ENCODE measurements at places on chromosomes 7 and 10.

- no peak for DNase-seq
These were observed 20.1 kb downstream of the PPP1R17 start for GRCh38 chr7:31707089-31707488.

- peak; percentile 34 for DNase-seq
These were observed 185.9 kb upstream of the DKK1 start for GRCh38 chr10:52128056-52128683.

- peak; percentile 40 for DNase-seq
These were observed 264.1 kb downstream of the OTUD1 start for GRCh38 chr10:23702977-23703414.

GRCh38 chr10:115706026-115706425, 567.0 kb downstream of the GFRA1 start:
- DNase-seq: no peak

DNA sequence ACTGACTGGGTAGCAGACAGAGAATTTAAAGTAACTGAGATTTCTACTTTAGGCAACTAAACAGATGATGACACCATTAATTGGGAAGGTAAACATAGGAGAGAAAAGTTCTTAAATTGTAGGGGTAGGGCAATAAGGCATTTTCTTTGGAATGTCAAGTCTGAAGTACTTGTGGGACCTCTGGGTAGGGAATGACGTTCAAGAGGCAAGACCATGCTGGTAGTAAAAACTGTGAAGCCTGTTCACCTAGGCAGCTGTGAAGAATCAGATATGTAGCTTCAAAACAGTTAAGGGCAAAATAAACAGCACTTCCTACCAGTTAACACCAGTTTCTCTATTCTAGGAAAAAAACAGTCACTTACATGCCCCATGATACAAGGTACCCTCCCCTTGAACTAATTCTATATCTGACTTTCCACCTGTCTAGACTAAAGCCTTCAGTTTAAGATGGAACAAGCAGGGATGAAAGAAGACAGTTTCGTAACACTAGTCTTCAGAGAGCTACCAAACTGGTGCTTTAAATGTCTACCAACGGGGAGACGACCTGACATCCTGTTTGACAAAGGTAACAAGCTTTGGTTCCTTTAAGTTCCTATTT, 63.1 kb upstream of the KCNIP2 start:
- no peak for DNase-seq

DNA sequence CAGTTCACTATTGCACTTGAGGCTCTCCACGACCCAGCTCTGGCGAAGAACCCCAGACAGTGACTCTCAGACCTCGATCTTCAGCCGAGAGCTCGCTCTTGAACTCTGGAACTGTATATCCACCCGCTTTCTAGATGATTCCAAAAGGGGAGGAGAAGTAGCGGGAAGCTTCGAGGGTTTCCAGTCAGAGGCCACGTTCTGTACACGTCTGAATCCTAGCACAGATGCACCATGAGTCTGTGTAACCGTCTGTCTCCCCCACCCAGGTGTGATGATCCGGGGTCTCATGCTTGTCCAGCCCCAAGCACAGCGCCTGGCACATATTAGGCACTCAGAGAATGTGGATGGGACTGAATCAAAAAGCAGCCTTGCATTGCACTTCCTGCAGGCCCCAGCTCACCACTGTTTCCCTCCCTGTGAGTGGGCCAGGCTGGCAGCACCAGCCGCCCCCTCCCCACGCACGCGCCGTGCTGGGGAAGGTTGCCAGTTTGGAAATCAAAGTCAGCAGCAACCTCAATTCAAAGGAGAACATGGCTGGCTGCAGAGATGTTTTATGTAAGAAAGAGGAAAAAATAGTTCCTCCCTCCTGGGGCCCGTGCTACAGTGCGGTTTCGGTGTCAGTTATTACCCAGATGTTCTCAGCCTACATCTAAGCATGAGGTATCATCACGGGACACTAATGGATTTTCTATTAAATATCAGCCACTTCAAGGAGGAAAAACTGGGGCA, 5.7 kb downstream of the GRID2IP start:
- DNase-seq: no peak

GRCh38 chr10:121069061-121069850, 218.1 kb downstream of the WDR11 start:
- no peak for DNase-seq

DNA sequence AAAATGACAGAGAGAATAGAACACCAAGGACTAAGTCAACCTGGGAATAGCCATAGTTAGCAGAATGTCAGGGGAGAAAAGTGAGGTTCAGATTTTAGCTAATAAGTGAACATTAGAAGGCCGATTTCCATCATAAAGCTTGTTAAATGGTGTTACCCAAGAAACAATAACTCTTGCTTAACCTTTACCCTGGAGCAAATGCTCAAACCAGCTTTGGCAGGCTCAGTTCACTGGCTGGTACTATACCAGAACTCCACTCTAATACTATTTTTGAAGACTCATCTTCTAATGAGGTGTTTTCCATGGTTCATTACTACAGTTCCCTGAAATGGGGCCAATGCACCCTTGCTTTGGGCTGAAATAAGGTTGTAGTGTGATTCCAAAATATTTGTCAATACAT, 61.3 kb downstream of the RNLS start:
- no peak for DNase-seq

DNA sequence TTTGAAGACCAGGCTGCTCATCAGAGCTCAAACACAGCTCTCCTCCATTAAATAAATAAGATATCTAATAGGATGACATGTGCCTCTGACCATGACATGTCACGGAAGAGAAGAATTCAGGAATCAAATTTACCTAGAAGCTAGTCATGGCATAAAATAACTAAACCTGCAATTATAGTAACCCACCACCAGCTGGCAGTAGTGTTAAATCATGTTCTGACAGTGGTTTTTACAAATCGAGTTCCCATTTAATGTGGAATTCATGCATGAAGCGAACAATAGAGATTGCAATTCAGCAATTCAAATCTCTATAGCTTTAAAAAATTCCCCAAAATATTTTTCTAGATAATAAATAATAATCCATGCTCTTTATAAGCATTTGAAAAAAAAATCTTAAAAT, 74.6 kb upstream of the IKZF1 start:
- no peak for DNase-seq

- DNase-seq: no peak
These were observed 73.3 kb upstream of the COL13A1 start for GRCh38 chr10:69728335-69728870.

DNA sequence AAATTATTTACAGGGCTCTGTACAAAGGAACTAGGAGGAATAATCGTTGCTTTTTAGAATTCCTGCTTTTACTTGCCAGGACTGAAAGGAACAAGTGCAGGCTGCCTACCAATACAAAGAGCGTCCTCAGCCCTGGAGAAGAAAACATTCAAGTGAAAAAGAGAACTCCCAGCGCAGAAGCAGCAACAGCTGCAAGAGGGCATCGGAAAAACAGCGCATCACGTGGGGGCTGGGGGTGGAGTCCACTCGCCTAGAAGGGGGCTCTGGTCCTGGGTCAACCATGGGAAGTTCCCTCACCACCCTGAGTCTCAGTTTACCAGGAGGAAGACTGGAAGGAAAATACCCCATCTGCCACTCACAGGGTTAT, 385 bp upstream of the C10orf90 start:
- no peak for DNase-seq

GRCh38 chr7:34463830-34464229, 194.2 kb upstream of the NPSR1 start:
- DNase-seq: no peak

DNA sequence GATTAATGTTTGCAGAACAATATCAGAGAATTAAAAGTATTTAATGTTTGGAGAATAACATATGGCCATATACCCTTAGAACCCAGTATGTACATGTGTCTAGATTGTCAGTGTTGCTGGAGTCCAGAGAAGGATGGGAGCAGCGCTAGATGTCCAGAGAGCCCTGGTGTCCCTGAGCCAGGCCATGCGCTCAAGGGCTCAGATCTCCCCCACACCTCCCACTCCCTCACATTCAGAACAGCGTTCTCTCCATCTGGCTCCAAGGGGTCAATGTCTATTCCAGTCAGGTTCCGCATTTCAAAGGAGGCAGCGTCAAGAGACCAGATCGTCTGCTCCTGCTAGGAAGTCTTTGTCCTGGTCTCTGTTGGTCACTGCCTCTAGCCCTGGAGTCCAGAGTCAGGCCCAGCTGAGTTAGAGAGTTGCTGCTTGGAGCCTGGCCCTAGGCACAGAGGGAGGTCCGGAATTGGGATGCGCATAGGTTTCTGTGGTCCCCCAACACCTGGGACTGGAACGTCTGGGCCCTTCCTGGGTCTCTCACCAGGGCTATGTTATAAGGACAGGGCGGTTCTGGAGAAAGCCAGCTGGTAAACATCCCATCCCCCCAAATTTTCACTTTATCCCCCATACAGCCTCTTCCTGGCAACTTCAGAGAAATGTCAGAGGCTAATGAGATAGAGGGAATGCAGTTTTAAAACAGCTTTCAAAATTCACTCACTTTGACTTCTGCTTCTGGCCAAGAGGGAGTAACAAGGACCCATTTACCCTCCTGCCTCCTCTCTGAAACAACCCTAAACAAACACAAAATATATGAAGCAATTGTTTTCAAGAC, 6.5 kb upstream of the WDR86 start:
- DNase-seq: no peak

DNA sequence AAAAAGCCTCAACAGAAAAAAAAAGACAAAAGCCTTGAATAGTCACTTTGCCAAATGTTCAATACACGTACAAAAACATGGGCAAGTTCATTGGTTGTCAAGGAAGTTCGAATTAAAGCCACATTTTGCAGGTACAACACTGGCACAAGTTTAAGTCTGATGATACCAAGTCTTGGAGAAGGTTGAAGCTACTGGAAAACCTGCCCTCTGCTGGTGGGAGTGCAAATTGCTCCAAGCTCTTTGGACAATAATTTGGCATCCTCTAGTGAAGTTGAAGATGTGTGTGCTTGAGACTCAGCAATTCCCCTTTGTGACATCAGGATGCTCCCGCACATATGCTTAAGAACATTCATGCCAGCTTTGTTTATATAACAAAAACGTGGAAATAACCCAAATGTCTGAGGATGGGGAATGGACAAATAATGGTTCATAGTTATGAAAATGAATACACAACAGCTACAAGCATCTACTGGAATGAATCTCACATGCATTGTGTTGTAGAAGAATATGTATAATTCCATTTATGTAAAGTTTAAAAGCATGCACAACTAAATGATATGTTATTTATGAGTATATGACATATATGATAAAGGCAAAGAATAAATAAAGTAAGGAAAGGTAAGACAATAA, 120.0 kb upstream of the PLPP4 start:
- DNase-seq: peak; percentile 30

GRCh38 chr7:130923365-130923764, 189.4 kb upstream of the KLF14 start:
- no peak for DNase-seq

- no peak for DNase-seq
These were observed 80.4 kb downstream of the ZNRF2 start for GRCh38 chr7:30364773-30365172.

GRCh38 chr7:77442636-77443035, 26.5 kb upstream of the GSAP start:
- no peak for DNase-seq

- no peak for DNase-seq
These were observed 183.3 kb downstream of the JCAD start for GRCh38 chr10:29876008-29876555.

- DNase-seq: peak; percentile 63
These were observed 5.8 kb upstream of the PLEKHA1 start for GRCh38 chr10:122368502-122369254.

DNA sequence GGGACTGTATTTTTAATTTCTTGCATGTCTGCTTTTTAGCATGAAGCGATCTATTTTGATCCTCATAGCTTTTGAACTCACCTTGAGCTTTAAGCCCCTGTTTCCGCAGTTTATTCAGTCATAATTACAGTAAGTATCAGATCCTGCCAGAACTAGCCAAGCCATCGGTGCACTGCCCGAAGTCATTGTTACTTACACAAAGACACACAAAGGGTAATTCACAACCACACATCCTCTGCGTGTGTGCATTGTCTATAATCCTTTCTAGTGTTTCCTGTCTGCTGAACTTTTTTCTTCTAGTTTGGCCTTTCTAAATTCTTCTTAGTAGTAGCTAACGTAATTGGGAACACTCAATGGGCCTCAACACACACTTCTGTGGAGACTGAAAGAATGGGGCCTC, 133.0 kb downstream of the SFMBT2 start:
- DNase-seq: no peak

GRCh38 chr10:22321924-22322640, 1.2 kb downstream of the BMI1 start:
- peak; percentile 59 for DNase-seq

DNA sequence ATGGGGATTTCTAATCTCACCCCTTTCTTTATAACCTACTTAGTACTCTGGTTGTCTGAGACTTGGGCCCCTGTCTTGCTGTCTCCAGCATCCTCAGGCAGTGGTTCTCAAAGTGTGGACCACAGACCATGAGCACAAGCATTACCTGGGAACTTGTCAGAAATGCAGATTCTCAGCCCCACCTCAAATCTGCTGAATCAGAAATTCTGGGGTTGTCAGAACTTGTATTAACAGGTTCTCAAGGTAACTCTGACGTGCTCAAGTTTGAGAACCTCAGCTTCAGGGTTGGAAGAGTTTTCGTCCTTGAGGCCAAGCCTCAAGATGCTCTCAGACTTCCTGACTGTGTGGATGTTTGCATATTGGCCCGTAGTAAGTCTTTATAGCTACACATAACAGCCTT, 97.4 kb downstream of the REEP3 start:
- no peak for DNase-seq

DNA sequence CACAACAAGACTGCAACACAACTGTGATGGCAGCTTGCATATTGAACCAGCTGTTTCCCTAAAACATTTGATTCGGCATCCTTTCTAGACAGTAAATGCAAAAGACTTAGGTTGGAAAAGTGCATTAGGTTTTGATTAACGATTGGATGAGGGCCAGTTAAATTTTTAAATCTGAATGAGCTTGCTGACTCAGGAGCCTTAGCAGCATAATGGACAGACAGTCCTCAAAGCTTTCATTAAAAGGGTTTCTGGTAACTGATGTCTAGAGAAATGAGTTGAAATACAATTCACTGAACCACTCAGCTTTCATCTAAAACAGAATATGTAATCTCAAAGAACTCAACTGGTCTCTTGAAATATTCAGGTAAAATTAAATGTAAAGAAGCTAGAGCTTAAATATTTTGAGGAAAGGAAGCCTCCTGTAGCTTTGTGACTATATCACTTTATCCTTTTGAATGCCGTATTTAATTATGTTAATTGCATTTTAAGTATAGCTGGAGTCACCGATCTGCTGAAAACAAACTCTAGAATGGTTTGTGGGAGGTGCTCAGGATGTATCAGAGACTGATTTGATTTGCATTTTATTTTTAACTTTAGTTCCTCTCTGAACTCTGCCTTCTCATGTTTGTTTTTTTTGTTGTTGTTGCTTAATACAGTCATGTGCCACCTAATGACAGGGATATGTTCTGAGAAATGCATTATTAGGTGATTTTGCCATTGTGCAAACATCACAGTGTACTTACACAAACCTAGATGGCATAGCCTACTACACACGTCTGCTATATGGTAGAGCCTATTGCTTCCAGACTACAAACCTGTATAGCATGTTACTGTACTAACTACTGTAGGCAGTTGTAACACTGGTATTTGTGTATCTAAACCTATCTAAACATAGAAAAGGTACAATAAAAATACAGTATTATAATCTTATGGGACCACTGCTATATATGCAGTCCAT, 29.2 kb upstream of the ATRNL1 start:
- no peak for DNase-seq

GRCh38 chr10:34723750-34724149, 91.3 kb downstream of the PARD3 start:
- DNase-seq: peak; percentile 55
